ENCODE measurements at places on chromosomes 11 and 22.

- DNase-seq, result no peak
Observed at GRCh38 chr11:33926671-33927552, 35.0 kb upstream of the LMO2 start.

- DNase-seq, result no peak
Observed at GRCh38 chr22:21755851-21756284, 20.3 kb upstream of the YPEL1 start.

GRCh38 chr11:108606070-108606469 is 12.5 kb upstream of the EXPH5 start:
- no peak for DNase-seq

- DNase-seq, result no peak
Observed at GRCh38 chr11:134789104-134789503, 377.1 kb upstream of the B3GAT1 start.

- DNase-seq, result no peak
Observed at GRCh38 chr22:37659066-37659896, 758 bp downstream of the PDXP start.

DNA sequence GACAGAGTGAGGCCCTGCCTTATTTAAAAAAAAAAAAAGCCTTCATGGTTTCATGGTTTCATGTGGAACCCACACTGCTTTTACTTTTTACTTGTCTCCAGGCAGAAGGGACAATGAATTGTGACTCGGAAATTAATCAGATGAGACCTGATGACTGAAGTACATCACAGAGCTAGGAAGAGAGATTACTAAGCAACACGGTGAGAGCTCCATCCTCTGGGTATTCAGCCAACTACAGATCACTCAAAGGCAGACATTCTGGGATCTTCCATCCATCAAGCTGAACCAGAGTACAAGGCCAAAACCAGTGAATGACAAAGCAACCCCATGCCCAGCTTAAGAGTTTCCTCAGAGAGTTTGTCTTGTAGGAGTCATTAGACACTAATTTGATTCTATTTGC is 433.2 kb downstream of the SOX6 start:
- no peak for DNase-seq

DNA sequence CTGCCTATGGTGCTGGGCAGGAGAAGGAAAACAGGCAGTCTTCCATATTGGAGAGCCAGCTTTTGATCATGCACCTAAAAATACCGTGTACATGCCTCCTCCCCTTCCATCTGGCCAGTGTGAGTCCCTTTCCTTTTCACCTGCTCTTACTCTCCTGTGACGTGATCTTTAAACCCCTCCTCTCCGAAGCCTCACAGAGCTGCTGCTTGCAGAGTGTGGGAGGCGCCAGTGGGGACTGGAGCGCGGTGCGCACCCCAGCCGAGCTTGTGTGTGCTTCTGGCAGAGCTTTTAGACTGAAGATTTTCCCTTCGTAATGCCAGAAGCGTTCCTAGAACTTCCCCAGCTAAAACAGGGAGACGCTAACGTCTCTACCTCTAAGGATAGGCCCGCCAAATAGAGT is 29.8 kb downstream of the MUC6 start:
- no peak for DNase-seq

GRCh38 chr22:48849219-48849912 is 978.3 kb downstream of the BRD1 start:
- no peak for DNase-seq

GRCh38 chr11:58963551-58964104 is 24.3 kb downstream of the GLYATL1 start:
- no peak for DNase-seq

GRCh38 chr11:71263386-71263785 is 11.0 kb upstream of the SHANK2 start:
- no peak for DNase-seq

- DNase-seq, result no peak
Observed at GRCh38 chr22:43399980-43400358, 11.8 kb upstream of the MPPED1 start.

DNA sequence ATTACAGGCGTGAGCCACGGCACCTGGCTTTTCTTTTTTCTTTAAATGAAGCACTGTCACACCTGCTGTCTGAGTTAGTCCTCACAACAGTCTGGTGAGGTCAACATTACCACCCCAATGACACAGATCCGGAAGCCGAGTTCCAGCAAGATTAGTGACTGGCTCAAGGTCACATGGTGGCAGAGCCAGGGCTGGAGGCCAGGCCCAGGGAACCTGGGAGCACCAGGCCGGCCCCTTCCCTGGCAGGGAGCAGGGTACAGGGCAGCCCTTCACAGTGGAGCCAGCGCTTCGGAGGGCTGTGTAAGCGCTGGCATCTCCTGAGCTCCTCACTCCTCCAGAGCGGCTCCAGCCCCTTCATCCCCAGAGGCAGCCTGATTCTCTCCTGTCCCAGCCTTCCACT is 118.7 kb downstream of the ST3GAL4 start:
- DNase-seq, result no peak

- no peak for DNase-seq
Observed at GRCh38 chr11:72974487-72975205, 160.4 kb downstream of the ATG16L2 start.

GRCh38 chr11:47071791-47072261 is 104.9 kb downstream of the ARFGAP2 start:
- no peak for DNase-seq

DNA sequence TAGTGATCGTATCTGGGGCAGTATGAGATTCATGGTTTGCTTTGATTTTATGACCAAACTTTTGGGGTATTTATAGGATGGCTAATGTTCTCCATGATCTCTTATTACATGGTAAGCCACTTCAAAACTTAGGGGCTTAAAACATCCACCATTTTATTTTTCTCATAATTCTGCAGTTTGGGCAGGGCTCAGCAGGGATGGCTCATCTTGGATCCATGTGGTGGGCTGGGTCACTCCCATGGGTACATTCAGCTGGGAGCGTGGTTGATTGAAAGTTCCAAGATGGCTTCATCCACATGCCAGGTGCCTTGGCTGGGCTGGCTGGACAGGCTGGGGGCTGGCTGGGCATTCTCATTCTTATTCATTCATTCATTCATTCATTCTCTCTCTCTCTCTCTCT is 30.5 kb upstream of the FGF19 start:
- DNase-seq, result no peak

- no peak for DNase-seq
Observed at GRCh38 chr22:46224044-46224897, 25.8 kb downstream of the CDPF1 start.

- no peak for DNase-seq
Observed at GRCh38 chr11:35602979-35603378, 15.3 kb upstream of the FJX1 start.

GRCh38 chr11:3010521-3011275 is 18.6 kb upstream of the NAP1L4 start:
- DNase-seq, result no peak

- DNase-seq, result no peak
Observed at GRCh38 chr11:42239188-42239587, 779.7 kb upstream of the LRRC4C start.

DNA sequence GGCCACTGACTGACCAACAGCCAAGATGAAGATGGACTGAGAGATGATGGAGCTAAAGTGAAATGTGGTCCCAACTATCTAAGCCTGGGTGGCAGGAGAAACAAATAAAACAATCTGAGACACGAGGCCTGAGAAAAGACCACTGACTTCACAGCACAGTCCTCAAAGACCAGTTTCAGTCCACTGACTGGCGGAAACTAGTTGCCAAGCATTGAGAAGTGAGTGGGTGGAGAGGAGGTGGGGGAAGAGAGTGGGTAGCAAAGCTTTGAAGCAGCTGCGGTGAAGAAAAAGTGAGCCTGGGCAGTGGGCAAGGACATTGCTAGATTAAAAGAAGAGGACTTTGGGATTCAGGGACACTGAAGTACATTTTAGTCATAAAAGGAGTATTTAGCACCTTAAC is 1.9 kb downstream of the MS4A1 start:
- no peak for DNase-seq

DNA sequence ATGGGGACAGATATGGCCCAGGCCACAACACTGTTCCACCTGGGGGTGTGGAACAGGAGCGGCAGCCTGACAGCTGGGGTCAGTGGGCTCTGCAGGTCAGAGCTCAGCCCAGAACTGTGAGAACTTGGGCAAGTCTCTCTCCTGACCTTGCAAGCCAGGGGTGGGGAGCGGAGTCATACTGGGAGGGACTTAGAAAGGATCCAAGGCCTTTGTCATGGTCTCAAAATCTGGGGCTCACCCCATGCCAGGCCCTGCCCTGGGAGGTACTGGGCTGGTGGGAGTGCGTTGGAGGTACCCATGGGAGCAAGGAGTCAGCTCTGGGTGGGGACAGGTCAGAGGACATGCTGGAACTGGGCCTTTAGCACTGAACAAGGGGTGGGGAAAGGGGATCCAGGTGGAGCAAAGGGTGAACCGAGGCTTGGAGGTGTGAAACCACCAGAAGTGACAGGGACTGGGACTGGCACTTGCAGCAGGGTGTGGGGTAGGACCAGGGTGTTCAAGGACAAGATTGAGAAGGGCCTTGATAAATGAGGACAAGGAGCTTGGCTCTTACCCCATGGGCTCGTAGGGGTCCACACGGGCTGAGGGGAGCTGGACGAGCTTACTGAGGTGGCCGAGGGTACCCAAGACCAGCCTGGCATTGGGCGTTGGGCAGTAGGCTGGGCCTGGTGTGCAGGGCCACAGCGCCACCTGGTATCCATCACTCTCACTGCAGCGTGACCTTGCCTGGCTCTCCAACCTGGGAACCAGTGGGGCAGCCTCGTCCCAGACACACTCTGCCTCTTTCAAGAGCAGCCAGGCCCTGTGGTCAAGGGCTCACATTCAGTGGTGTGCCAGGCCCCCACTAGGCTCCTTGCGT is 7.4 kb upstream of the PMM1 start:
- peak; percentile 66 for DNase-seq

DNA sequence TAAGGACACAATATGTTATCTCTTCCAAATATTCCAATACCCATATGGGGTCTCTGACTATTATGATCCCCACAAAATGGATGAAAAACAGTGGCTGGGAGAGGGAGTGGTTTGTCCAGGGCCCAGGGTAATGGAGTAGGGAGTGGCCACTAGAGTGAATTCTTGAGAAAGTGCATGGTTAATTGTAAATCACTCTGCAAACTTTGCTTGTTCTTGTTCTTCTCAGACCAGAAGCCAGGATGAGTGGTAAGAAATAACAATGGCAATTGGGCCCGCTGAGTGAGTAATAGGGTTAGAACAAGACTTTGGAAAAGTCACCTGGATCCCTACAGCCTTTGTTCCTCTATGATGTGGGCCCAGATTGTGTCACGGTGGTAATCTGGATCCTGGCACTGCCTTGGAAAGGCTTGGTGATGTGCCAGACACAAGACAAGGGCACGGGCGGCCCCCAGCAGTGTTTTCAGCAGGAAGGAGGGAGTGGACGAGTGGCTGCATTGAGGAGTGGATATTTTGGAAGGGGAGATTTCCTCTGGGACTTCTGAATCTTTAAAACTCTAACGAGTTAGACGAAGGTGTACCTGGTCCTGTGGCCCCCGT is 18.2 kb upstream of the KIRREL3 start:
- no peak for DNase-seq

DNA sequence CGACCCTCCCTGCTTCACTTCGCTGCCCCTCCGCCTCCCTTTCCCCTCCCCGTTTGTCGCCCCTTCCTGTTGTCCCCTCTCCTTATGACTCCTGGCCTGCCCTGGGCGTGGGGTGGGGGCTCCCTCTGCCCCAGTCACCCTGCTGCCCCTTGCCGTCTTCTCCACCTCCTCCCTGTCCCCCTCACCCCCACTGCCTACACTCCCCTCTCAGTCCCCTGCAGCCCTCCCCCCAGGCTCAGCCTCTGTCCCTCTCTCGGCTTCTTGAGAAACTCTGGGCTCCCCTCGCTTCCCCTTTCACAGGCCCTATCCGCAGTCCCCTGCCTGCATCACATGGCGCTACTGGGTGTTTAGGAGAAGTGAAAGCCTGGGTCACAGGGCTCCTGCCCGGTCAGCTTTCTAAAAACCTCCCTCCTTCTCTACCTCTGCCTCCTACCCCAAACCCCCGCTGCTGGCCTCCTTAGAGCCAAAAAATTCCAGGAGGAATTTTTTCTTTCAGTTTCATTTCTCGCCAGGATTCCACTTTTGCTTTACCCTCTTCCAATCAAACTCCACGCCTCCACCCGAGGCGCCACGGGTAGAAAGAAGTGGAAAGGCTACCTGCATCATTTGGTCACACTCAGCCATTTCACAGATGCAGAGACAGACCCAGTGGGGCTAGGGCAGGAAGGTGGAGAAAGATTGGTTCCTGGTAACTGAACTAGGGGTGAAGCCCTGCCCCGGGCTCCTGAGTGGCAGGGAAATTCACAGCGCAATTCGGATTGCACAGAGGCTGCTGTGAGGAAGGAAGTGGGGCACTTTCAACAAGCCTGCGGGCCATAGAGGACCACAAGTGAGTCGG is at the start of gene SLC15A3:
Gene SLC15A3 (minus strand): TSS at position 273 of the 838 bp plus-strand sequence. CDS start 625 bp downstream, outside the sequence.
- no peak for DNase-seq

GRCh38 chr22:37161443-37161842 is 11.7 kb upstream of the IL2RB start:
- DNase-seq, result no peak

DNA sequence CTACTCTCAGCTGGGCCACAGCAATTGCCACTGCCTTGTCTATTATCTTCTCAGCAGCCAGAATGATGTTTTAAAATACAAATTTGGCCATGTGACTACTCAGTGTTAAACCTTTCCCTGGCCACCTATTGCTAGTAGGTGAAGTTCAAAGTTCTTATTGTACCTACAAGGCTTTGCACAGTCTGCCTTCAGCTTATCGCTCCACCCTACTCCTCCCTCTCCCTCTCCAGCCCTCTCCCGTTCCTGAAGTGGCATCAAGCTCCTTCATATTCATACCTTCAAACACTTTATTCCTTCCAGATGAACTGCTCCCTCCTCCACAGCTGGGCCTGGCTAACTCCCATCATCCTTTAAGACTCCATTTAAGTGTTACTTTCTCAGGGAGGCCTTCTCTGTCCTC is 37.3 kb downstream of the OR10A6 start:
- DNase-seq, result no peak

Measured in HTR-8/SVneo (cell line).